ENCODE measurements at places on chromosomes 4 and X. TPM values are rescaled to one million over a fixed set of nuclear protein-coding genes. Genes with fewer than 3 reads are reported as not detected.

- DNase-seq = peak; percentile 30
Observed at GRCh38 chrX:22748093-22748999, 251.4 kb upstream of the DDX53 start.

- peak; percentile 67 for DNase-seq
Observed at GRCh38 chrX:3550160-3550751, 163.2 kb downstream of the PRKX start.

CFAP99 gene
- total RNA-seq = 0.42 TPM

DNA sequence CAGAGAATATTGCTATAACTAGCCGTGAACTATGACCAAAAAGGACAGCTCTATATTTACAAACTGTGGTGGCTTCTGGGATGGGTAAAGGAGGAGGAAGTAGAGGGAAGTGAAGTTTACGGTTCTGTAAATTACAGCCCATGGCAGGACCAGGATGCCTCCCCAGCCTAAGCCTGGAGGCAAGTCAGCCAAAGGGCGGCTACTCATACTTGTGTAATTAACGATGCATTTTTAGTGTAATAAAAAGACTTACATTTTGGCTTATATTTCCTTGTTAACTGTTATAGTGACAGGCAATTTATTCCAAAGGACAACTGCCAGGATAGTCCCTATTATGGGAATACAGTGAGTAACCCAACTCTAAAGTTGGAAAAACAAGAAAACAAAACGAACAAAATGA lies 139.9 kb upstream of the OTUD4 start:
- DNase-seq = peak; percentile 19

BEX2 gene
- 8.9 TPM for total RNA-seq

DNA sequence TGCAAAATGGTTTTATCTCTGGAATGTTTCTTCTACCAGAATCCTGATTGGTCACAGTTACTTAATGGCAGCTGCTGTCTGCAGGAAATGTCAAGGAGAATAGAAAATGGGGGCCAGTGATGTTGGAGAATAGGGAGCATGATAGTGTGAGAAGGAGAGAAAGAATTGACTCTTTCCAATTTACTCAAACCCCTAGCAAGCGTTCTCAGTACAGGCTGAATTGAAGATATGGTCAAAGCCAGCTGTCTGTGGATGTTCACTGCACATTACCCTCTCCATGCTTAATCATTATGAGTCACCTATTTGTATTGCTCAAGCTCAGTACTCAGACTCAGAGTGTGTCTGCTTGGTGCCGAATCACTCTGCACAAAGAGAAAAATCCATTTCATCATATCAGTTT lies 57.8 kb upstream of the FAM47B start:
- peak; percentile 81 for DNase-seq

Data from M059J (cell line).